Activated naive CD4-positive, alpha-beta T cell treated with anti-CD3 and anti-CD28 coated beads, Interleukin-2, amount 50 U/mL, for 16 hours (primary cell): ENCODE measurements at places on chromosomes 5 and 9.

DNA sequence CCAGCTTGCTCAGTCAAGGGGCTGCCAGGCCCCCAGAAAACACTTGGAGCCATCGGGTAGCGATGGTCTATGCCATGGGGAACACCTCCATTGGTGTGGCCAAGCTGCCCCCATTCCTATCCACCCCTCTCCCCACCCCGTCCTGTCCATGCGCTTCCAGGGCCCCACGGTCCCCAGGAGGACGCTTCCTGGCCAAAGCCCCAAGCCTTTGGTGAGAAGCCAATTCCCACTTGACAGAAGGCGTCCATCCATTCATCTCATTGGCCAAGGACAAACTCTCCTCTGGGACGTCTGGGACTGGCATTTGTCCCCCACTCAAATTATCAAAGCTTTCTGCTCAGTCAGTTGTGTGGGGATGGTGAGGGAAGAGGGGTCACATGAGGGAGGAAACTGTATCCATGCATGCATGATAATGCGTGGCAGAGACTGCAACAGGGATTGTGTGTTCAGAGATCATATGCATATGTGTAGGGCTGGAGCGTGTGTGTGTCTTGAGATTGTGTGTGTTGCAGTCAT is 9.5 kb downstream of the CPLX2 start:
- DNase-seq: no peak

GRCh38 chr9:115469841-115470240 is 351.9 kb upstream of the TNC start:
- no peak for DNase-seq

- DNase-seq: no peak
Measured at GRCh38 chr5:126004636-126005035, 418.6 kb upstream of the GRAMD2B start.

DNA sequence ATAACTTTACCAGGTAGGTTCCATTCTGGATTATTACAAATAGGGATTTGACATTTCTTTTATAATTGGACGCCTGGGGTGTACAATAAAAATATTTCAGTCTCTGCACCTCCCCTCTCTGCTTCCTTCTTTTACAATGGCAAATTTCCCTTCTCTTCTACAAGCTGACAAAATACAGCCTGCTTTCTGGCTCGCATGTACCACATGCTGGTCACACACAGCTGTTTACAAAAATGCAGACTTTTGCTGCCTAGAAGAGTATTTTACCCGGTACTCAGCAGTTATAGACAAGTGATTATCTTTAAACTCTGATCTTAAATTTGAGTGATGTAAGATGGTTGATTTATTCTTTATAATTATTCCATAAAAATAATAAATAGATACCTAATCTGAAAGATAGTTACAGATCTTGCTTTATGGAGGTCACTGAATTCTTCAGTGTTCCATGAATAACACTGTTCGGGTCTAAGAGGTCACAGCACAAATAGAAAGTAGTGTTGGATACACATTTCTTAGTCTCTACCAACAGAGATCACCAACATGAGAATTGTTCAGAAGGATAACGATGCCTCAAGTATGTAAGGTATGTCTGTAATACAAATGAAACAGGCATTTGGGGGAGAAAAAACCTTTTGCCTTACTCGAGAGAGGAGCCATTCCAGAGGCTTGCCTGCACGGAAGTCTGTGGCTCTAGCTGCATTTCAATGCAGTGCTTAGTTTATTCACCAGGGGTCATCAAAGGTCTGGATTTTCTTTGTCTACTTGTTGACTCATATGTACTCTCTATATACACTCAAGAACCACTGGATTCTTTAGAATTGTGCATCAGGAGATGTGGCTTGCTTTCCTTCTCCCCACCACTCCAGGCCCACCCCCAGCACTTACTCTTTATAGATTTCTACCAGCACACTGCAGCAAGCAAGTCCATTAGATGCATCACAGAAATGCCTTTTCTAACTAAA is 206.6 kb upstream of the RFX3 start:
- peak; percentile 16 for DNase-seq

DNA sequence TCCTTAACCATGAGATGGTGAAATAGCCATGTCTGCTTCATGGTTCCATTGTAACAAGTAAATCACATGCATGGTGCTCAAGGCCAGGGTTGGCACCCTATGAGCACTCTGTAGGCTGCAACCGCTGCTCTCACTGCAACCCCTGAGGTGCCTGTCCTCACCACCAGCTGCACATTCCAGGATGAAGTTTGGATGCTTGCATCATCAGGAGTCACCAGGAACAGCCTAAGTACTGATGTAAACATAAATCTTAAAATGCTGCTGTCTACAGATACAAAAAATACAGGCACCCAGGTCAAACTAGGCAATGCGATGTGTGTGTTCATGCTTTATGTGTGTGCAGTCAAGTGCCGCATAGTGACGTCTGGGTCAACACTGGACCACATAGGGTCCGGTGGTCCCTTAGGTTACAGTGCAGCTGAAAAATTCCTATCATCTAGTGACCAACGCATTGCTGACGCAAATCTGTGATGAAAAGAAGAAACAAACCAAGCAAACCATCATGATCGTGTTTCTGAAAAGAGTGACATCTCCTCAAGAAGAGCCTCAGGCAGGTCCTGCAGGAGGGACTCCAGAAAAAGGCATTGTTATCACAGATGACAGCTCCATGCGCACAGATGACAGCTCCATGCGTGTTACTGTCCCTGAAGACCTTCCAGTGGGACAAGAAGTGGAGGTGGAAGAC is 234.8 kb downstream of the AUH start:
- no peak for DNase-seq
